Activated CD4-positive, alpha-beta T cell treated with anti-CD3 and anti-CD28 coated beads, Interleukin-2, amount 10 ng/mL, durations not matched to agents 24 days and 14 days (primary cell): ENCODE measurements at places on chromosomes 3 and 15. TPM values are rescaled to one million over a fixed set of nuclear protein-coding genes. Genes with fewer than 3 reads are reported as not detected.

GRCh38 chr3:49912881-49913281, 9.2 kb upstream of the MST1R start:
- DNase-seq: no peak

Gene SLC2A2
- not detected in 2 replicates for total RNA-seq

- DNase-seq: no peak
Observed at GRCh38 chr3:72282918-72283317, 498.0 kb upstream of the PROK2 start.

Gene SLC22A13
- 0.47 and 0.54 TPM in 2 replicates for total RNA-seq

DNA sequence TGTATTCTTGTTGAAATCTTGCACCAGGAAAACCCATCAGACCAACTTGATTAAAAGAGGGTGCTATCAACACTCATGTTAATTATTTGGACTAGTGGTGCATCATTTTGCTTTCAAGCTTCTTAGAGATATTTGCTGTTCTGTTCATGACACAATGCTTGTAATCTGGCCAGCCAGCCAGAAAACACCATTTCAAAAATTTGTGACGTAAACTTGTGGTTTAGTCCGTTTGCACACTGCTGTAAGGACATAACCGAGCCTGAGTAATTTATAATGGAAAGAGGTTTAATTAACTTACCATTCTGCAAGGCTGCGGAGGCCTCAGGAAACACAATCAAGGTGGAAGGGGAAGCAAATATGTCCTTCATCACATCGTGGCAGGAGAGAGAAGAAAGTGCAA, 374.3 kb upstream of the TGFBR2 start:
- no peak for DNase-seq

DNA sequence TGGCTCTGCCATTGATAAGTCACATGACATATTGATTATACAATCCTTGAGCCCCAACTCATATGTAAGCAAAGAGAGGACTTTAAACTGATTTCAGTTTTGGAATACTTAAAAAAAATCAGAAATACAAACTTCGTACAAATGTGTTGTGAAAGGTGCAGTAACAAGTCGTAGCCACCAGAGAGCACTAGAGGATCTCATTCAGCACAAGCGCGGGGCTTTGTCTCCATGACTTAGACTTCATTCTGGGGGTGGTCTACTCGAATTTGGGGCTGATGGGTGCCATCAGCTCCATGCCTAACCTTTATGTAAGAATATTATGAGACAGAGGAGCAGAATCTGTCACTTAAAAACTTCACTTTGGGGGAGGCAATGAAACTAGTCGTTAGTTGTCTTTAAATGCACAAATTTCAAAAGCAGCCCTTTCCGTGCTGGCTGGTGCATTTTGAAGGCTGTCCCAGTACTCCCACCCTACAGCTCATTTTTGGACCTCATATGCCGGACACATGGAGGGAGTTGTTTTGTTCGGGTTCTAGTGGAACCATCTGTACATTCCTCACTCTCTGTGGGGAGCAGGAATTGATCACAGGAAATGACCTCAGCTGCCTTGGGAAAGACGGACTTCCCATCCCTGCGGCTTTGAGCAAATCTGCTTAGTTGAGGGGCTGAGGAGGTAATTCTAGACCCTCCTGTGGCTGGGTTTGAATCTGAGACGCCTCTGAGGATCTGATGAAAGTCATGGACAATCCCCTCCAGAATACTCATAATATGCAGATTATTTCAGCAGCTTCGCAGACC, 27.5 kb upstream of the MASP1 start:
- DNase-seq: peak; percentile 79

- peak; percentile 92 for DNase-seq
Observed at GRCh38 chr15:88636050-88636449, 2.8 kb upstream of the ISG20 start.

Gene BUB1B
- total RNA-seq: 69.3 and 73.1 TPM in 2 replicates

Gene LSAMP
- total RNA-seq: not detected in 2 replicates

- DNase-seq: no peak
Observed at GRCh38 chr3:45215466-45215865, 10.6 kb downstream of the TMEM158 start.

Gene MYRIP
- not detected in 2 replicates for total RNA-seq

Gene SNRPN
- 34.3 and 35.4 TPM in 2 replicates for total RNA-seq

Gene ARL13B
- total RNA-seq: 12.2 and 16.6 TPM in 2 replicates

DNA sequence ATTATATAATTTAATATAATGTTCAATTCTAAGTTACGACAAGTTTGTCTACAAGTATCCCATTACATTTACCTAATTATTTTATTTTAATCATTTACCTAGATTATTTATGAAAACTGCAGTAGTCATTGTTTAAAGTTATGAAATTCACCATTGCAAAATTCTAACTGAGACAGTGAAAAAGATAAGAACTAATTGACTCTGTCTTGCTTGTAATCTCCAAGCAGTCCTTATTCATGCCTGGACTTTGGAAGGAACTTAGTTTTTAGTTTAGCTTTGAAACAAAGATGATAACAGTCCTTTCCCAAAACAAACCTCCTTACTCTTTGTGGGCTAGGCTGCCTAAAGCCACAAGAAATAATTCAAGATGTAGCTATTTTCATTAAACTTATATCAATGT, 165.0 kb downstream of the SUCNR1 start:
- no peak for DNase-seq

DNA sequence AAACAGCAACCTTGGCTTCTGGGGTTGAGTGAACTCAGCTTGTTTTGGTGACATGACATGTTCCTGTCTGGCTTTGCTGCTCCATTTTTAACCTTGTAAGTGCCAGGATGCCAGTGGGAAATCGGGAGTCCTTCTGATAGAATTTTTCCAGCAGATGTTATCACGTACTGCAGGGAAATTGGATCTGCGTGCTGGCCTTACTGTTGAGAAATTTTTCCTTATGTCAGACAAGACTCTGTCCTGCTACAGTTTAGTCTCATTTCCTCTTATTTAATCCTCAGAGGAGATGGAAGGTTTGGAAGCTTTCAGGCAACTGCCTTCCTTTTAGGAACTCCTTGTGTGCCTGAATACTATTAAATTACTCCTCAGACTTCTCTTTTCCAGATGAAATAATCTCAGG, 80.6 kb downstream of the PGPEP1L start:
- DNase-seq: no peak

GRCh38 chr3:14620512-14620911, 31.1 kb upstream of the CCDC174 start:
- no peak for DNase-seq

DNA sequence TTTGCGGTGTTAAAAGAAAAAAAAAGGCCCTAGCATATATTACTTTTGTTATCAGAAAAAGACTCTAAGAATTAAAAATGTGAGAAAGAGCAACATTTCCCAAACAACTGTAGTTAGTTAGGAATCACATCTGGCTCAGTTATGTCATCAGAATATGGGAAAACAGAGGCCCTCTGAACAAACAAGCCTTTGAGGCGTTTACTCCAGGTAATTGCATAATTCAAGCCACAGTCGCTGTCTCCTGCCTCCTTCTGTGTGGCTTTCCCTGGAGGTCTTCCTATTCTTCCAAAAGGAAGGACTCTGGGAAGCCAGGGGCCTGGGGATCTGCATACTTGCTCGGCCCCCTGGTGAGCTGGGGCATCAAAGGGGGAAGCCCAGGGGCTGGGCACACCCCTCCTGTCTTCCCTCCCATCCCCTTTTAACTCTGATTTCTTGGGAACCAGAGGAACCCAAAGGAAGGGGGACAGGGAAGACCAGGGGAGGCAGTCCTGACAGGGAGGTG, 3.7 kb upstream of the FAM107A start:
- no peak for DNase-seq

Gene RPL14
- 2,598 and 2,688 TPM in 2 replicates for total RNA-seq

Gene PRKCD
- 28.1 and 28.8 TPM in 2 replicates for total RNA-seq

- DNase-seq: no peak
Observed at GRCh38 chr3:23108451-23109057, 94.6 kb upstream of the UBE2E2 start.

DNA sequence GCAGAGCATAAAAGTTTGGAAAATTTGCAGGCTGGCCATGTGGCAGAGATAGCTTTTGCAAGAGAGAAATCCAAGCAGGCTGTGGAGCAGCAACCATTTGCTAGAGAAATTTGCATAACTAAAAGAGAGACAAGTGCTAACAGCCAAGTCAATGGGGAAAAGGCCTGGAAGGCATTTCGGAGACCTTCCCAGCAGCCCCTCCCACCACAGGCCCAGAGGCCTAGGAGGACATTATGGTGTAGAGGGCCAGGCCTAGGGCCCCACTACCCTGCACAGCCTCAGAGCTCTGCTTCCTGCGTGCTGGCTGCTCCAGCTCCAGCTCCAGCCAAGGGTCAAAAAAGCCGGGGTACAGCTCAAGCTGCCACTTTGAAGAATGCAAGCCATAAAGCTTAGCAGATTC, 82.7 kb downstream of the MYO5A start:
- no peak for DNase-seq

DNA sequence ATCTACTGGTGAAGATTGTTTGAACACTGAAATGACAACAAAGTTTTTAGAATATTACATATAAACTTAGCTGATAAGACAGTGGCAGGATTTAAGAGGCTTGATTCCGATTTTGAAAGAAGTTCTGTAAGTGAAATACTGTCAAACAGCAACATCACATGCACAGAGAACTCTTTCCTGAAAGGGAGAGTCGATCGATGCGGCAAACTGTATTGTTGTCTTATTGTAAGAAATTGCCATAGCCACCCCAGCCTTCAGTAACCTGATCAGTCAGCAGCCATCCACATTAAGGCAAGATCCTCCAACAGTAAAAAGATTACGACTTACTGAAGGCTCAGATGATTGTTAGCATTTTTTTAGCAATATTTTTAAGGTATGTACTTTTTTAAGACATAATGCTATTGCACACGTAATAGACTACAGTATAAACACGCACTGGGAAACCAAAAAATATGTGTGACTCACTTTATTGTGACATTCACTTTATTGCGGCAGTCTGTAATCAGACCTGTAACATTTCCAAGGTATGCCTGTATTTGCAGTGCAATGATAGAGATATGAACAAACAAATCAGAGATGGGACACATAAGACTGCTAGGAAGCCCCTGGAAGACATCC, 225.6 kb upstream of the UBE2E1 start:
- DNase-seq: no peak

GRCh38 chr3:67654099-67654843, at the start of gene SUCLG2:
TSS of gene SUCLG2 (minus strand) at chr3:67654612. CDS start at chr3:67654586, 26 bp downstream.
- peak; percentile 95 for DNase-seq

DNA sequence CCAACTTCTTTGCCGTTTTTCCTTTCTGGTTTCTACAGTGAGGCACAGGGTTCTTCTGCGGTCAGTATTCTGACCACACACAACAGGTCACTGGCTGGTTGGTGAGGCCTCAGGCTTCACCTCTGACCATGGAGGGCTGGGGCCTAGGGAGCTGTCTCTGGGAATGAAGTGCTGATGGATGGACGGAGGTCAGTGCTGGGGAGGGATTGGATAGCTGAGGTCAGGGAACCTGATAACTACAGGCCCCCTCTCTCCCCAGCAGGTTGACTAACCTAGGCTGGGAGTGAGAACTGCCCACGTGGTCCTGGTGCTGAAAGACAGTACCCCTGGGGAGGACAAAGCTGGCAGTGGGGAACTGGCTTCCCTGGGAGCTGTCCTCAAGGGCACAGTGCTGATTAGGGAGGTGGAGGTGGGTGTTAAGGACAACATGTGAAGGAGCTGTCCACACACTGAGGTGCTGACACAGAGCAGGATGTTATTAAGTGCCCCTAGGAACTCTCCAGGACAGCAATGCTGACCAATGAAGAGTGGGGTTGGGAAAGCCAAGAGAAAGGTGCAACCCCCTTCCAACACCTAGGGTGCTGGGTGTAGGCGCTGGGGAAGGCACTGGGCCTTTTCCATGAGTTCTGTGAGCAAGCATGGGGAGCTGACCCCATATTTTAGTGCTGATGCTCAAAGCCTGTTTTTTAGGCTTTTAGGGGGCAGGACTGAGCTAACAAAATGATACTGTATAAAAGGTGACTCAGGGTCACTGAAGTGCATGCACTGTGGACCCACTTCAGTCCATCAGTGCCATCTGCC, 45.2 kb downstream of the ATP2B2 start:
- DNase-seq: peak; percentile 85

DNA sequence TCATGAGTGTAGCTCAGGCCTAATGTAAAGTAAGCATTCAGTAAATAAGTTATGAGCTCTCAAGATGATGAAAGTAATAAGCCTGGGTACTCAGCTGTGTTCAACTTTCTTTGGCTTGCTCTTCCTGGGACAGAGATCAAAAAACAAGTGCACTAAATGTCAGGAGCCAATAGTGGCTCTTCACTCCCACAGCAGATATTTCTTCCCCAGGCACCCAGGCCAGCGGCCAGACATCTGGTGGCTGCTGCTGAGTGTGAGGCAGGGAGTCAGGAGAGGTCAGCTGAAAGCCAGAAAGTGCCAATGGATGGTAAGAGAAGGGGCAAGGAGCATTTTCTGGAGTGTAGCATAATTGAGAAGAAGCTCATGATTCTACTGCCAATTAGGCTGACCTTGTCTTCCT, 18.2 kb upstream of the ITGA11 start:
- no peak for DNase-seq

DNA sequence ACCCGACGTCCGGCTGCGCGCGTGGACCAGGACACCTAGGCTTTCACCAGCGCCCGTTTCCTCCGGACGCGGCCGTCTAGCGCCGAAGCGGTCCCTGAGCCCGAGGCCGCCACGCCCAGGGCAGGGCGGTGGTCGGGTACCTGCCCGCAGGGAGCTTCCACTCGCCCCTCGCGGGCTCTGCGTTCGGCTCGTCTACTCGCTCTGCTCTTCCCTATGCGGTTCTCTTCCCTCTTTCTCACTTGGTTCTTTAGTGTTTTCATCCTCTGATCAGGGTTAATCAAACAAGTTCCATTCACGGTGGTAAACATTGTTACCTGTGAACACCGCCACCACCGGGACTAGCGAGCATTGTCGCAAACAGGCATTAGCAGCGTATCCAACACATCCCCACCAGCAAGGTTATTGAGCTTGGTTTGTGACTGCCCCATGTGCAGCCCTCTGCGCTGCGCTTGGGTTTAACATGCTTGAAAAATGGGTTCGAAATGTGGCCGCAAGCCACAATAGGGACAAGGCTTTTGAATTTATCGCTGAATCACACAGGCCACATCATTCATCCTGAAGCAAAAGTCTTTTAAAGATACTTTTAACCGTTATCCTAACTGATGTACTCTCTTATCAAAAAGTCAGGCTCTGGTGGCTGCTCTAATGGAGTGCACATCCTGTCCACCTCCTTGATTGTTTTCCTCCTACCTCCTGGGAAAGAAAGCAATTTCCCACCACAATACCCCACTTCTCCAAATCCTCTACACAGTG, 843 bp upstream of the CD47 start:
- peak; percentile 71 for DNase-seq

- no peak for DNase-seq
Observed at GRCh38 chr3:126364731-126365301, 7.6 kb upstream of the KLF15 start.

Gene CAPN3
- 1.3 and 2.3 TPM in 2 replicates for total RNA-seq

GRCh38 chr15:42053010-42053409, 32.2 kb upstream of the PLA2G4E start:
- no peak for DNase-seq
